Thoracic aorta (tissue), 2 donors: ENCODE measurements at places on chromosomes 11 and 22.

GRCh38 chr11:46249103-46249937 lies 28.1 kb upstream of the CREB3L1 start:
- H3K27ac ChIP-seq = no peak overlapping the region
- H3K4me1 ChIP-seq = no peaks in the 10 kb centered on the region
- no peaks in the 10 kb centered on the region for H3K27me3 ChIP-seq
- no peak for DNase-seq
- no peak overlapping the region for H3K4me3 ChIP-seq
- H3K36me3 ChIP-seq = no peaks in the 10 kb centered on the region

- no peak overlapping the region for H3K27ac ChIP-seq
- no peak overlapping the region for H3K4me3 ChIP-seq
- no peaks in the 10 kb centered on the region for H3K36me3 ChIP-seq
- no peak for DNase-seq
- no peaks in the 10 kb centered on the region for H3K27me3 ChIP-seq
Observed at GRCh38 chr22:29166180-29166579, 39.5 kb upstream of the EMID1 start.

DNA sequence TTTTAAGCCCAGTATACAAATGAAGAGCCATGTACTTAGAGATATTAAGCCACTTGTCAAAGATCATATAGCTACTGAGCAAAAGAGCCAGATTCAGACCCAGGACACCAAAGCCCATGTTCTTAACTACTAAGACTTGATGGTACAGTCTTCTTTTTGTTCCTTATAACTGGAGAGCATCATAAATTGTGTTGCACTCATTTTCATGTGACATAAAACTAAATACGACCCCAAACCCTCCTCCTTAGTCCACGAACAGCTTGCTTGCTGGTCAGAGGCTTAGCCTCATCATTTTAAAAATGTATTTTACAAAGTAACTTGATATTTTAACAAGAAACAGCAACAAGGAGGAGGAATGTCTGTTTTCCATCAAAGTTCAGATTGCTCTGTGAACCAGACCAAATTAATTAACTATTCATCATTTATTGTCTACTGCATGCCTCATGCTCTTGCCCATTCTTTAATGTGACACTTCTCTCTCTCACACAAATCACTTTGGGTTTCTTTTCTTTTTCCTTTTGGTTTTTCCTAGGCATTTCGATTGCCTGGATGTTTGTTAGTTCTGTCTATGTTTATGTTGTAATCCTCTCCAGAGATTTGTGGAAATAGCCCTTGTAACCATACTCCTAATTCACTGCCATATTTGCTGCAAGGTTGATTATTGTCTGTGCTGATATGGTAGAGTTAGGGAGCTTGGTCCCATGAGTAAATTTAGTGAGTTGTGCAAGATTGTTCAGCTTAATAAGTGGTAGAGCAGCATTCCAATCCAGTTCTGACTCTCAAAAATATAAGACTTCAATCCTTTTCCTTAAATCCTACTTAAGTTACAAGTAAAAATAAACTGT lies 8.4 kb upstream of the ARHGAP20 start:
- DNase-seq = no peak
- H3K27me3 ChIP-seq = no peaks in the 10 kb centered on the region
- no peak overlapping the region for H3K27ac ChIP-seq
- no peak overlapping the region for H3K4me3 ChIP-seq
- peaks cover 8% of the 10 kb centered on the region for H3K4me1 ChIP-seq
- H3K36me3 ChIP-seq = no peaks in the 10 kb centered on the region

DNA sequence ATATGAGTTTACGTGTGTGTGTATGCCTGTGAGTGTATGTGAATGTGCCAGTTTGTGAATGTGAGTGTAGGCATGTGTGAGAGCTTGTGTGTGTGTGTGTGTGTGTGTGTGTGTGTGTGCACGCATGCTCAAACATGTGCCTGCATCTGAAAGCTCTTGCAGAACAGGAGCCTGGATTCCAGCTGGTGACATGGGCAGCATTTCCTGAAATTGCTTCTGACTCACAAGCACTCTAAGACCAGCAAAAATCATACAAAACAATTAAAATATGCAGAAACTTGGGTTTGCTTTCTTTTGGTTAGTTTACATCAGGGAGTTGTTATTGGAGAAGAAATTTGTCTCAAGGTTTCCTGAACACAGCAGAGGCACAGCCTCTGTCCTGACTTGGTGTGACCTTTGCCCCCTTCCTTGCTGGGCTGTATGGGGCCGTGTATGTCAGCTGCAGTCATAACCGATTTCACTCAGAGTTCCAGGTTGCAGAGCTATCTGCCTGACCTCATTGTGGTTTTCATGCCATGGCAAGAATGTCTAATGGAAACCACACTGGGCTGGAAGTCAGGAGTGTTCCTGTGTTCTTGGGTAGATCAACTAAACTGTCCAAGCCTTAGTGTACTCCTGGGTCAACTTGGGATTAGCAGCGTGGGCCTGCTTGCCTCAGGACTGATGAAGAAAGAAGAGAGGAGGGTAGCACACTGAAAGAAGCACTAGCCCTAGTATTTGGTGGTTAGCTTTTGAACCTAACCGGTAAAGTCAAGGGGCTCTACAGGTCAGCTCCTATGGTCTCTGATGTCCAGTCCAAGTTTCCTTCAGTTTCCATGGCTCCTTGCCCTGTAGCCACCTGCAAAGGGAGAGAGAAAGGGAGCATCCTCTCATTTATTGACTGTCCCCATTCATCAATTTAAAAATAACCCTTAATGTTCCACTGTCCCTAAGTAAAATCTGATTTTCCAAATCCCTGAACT lies 143.7 kb downstream of the SNX19 start:
- H3K27me3 ChIP-seq = no peaks in the 10 kb centered on the region
- DNase-seq = no peak
- no peak overlapping the region for H3K4me3 ChIP-seq
- peaks cover 7% of the 10 kb centered on the region for H3K4me1 ChIP-seq
- H3K36me3 ChIP-seq = no peaks in the 10 kb centered on the region
- no peak overlapping the region for H3K27ac ChIP-seq

- no peak for DNase-seq
- H3K36me3 ChIP-seq = no peaks in the 10 kb centered on the region
- no peak overlapping the region for H3K27ac ChIP-seq
- no peaks in the 10 kb centered on the region for H3K4me1 ChIP-seq
- H3K27me3 ChIP-seq = no peaks in the 10 kb centered on the region
- no peak overlapping the region for H3K4me3 ChIP-seq
Observed at GRCh38 chr11:40417627-40418026, 1041.8 kb downstream of the LRRC4C start.

DNA sequence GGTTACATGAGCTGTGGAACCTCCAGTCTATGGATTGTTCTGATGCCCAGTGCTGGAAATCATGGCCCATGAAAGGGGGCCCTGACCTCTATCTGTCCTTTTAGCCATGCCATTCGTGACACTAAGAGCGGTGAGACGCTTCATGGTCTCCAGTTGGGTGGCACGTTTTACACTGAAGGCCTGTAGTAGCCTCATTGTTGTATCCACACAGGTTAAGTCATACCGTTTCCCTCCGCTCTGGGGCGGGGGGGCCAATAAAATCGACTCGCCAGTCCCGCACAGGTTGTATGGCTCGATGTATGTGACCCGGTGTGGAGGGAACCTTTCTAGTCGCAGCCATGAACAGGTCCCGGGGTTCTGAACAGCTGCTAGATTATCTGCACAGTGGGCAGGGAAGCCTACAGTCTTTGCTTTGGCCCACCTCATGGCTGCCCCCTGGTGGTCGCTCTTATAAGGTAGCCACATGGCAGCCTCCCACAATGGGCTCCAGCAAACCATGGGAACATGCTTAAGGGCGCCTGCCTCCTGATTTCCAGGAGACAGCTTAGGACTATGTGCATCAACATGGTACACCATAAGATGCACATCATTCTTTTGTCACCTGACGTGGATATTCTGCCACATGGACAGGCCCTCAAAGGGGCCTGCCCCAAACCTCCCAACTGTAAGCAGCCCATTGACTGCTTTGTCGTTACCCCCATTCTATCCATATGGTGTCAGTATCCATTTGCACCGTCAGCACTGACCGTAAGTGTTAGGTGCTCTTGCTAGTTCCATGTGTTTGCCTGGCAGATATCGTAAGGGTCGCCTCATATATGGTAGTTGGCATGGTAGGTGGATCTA lies 19.7 kb upstream of the APOL3 start:
- no peak overlapping the region for H3K4me3 ChIP-seq
- no peaks in the 10 kb centered on the region for H3K4me1 ChIP-seq
- H3K36me3 ChIP-seq = no peaks in the 10 kb centered on the region
- H3K27ac ChIP-seq = no peak overlapping the region
- peak; percentile 72 for DNase-seq
- no peaks in the 10 kb centered on the region for H3K27me3 ChIP-seq

DNA sequence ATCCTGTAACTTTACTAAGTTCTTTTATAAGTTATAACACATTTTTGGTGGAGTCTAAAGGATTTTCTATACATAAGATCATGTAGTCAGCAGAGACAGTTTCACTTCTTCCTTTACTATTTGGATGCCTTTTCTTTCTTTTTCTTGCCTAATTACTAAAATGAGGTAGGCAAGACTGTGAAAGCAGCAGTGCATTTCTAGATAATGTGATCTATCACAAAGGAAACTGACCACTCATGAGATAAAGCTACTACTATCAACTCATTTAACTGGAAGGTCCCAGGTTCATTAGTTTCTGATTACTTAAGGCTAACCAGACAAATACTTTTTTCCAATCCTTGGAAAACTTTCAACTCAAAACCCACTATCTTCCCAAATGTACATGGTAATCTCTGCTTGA lies 196.2 kb upstream of the E2F8 start:
- no peaks in the 10 kb centered on the region for H3K4me1 ChIP-seq
- H3K27me3 ChIP-seq = no peaks in the 10 kb centered on the region
- DNase-seq = no peak
- no peak overlapping the region for H3K27ac ChIP-seq

GRCh38 chr22:35632935-35633334 lies 15.3 kb upstream of the APOL6 start:
- DNase-seq = no peak
- H3K4me1 ChIP-seq = peaks cover 29% of the 10 kb centered on the region
- no peak overlapping the region for H3K27ac ChIP-seq
- H3K36me3 ChIP-seq = no peaks in the 10 kb centered on the region
- H3K27me3 ChIP-seq = no peaks in the 10 kb centered on the region

DNA sequence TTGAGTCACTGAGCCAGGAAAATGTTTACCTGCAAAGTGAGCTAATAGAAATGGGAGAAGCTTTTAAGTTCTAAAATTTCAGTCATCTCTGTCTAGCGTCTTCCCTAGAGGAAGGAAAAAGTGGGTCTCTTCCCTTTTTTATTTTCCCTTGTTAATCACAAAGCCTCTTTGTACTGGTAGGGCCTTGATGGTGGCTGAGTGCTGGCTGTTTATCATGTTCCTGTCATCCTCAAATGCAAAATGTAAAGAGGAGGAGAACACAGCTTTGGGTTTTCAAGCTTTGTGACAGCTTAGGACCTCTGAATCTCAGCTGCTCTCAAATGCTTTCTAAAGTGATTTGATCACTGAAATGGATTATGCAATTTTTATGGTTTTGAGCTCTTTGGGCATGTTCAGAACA lies 222.0 kb downstream of the TMEM135 start:
- peaks cover 50% of the 10 kb centered on the region for H3K4me1 ChIP-seq
- no peak for DNase-seq
- no peak overlapping the region for H3K4me3 ChIP-seq
- no peaks in the 10 kb centered on the region for H3K36me3 ChIP-seq
- H3K27me3 ChIP-seq = no peaks in the 10 kb centered on the region

- no peaks in the 10 kb centered on the region for H3K27me3 ChIP-seq
- H3K4me3 ChIP-seq = no peak overlapping the region
- H3K4me1 ChIP-seq = no peaks in the 10 kb centered on the region
- no peak for DNase-seq
- no peaks in the 10 kb centered on the region for H3K36me3 ChIP-seq
Observed at GRCh38 chr11:111440416-111441205, 61.5 kb upstream of the POU2AF1 start.

- H3K27me3 ChIP-seq = no peaks in the 10 kb centered on the region
- no peak for DNase-seq
- H3K4me1 ChIP-seq = no peaks in the 10 kb centered on the region
- H3K4me3 ChIP-seq = no peak overlapping the region
- H3K36me3 ChIP-seq = peaks cover 27% of the 10 kb centered on the region
- no peak overlapping the region for H3K27ac ChIP-seq
Observed at GRCh38 chr11:64624883-64625481, 34.0 kb downstream of the SLC22A12 start.

DNA sequence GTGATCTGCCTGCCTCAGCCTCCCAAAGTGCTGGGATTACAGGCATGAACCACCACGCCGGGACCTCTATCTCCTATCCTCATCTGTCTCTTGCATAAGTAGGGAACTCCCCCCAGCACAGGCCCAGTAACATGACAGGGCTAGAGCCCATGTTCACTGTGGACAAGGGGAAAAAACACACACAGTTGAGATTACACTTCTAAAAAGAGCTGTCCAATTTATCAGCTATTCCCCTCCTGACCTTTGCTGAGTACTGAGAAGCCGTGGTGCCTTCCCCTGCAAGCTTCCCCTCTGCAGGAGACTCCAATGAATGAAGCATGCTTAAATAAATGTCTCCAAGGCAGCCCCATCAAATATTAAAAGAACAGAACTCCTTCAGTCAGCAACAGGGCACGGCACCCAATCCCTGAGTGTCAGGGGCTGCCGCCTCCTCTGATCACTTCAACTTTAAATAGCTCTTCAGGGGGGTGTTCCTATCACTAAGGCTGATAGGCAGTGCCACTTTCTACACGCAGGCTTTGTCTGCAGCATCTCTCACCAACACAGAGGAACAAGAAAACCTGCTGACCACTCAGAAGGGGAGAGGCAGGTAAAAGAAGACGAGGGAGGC lies 385.5 kb downstream of the OPCML start:
- no peaks in the 10 kb centered on the region for H3K4me1 ChIP-seq
- no peaks in the 10 kb centered on the region for H3K36me3 ChIP-seq
- no peak overlapping the region for H3K27ac ChIP-seq
- DNase-seq = no peak
- H3K4me3 ChIP-seq = no peak overlapping the region

GRCh38 chr11:85307366-85307765 lies 319.8 kb downstream of the DLG2 start:
- H3K27me3 ChIP-seq = no peaks in the 10 kb centered on the region
- no peaks in the 10 kb centered on the region for H3K4me1 ChIP-seq
- no peaks in the 10 kb centered on the region for H3K36me3 ChIP-seq
- no peak overlapping the region for H3K27ac ChIP-seq
- H3K4me3 ChIP-seq = no peak overlapping the region
- DNase-seq = no peak

- no peaks in the 10 kb centered on the region for H3K27me3 ChIP-seq
- H3K27ac ChIP-seq = no peak overlapping the region
- H3K4me1 ChIP-seq = peaks cover 5% of the 10 kb centered on the region
- no peak overlapping the region for H3K4me3 ChIP-seq
Observed at GRCh38 chr22:31940506-31940905, 3.8 kb upstream of the YWHAH start.

GRCh38 chr11:74839446-74839845 lies 90.8 kb downstream of the RNF169 start:
- H3K27me3 ChIP-seq = no peaks in the 10 kb centered on the region
- DNase-seq = no peak
- H3K27ac ChIP-seq = no peak overlapping the region
- peaks cover 5% of the 10 kb centered on the region for H3K4me1 ChIP-seq
- no peak overlapping the region for H3K4me3 ChIP-seq
- H3K36me3 ChIP-seq = peaks cover 33% of the 10 kb centered on the region

- H3K27me3 ChIP-seq = no peaks in the 10 kb centered on the region
- no peak overlapping the region for H3K4me3 ChIP-seq
- no peaks in the 10 kb centered on the region for H3K36me3 ChIP-seq
- no peak overlapping the region for H3K27ac ChIP-seq
- H3K4me1 ChIP-seq = no peaks in the 10 kb centered on the region
- DNase-seq = no peak
Observed at GRCh38 chr22:44520465-44521094, 22.5 kb upstream of the RTL6 start.

- H3K27me3 ChIP-seq = no peaks in the 10 kb centered on the region
- no peaks in the 10 kb centered on the region for H3K36me3 ChIP-seq
- H3K27ac ChIP-seq = no peak overlapping the region
Observed at GRCh38 chr22:42368379-42369249, 63.6 kb downstream of the NFAM1 start.
